H9 (cell line): ENCODE measurements at places on chromosomes 5 and 9.

- no peak for DNase-seq
Observed at GRCh38 chr9:87157366-87158031, 210.2 kb upstream of the GAS1 start.

DNA sequence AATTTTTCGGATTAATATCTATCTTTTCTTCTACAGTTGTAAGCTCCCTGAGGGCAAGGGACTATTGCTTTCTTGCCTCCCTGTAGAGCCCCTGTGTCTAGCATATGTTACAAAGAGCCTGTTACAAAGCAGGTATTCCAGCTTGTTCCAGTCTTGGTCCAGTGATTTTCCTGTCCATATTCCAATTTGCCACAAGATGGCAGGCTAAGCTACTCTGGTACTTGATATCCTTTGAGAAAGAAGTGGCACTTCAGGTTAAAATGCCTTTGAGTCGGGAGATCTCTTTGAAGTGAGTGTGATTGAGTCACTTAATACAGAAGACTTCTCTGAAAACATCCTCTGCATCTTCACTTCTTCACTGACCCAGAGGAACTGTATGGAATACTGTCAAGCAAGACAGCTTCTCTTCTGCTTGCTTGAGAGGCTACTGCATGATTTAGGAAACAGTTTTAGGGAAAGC lies 24.5 kb downstream of the CAVIN4 start:
- peak; percentile 60 for DNase-seq

- DNase-seq, result no peak
Observed at GRCh38 chr5:179244044-179244443, 101.2 kb downstream of the ADAMTS2 start.

- no peak for DNase-seq
Observed at GRCh38 chr5:3886524-3887451, 291.2 kb downstream of the IRX1 start.

- peak; percentile 12 for DNase-seq
Observed at GRCh38 chr9:134634667-134635230, 6.9 kb upstream of the COL5A1 start.

DNA sequence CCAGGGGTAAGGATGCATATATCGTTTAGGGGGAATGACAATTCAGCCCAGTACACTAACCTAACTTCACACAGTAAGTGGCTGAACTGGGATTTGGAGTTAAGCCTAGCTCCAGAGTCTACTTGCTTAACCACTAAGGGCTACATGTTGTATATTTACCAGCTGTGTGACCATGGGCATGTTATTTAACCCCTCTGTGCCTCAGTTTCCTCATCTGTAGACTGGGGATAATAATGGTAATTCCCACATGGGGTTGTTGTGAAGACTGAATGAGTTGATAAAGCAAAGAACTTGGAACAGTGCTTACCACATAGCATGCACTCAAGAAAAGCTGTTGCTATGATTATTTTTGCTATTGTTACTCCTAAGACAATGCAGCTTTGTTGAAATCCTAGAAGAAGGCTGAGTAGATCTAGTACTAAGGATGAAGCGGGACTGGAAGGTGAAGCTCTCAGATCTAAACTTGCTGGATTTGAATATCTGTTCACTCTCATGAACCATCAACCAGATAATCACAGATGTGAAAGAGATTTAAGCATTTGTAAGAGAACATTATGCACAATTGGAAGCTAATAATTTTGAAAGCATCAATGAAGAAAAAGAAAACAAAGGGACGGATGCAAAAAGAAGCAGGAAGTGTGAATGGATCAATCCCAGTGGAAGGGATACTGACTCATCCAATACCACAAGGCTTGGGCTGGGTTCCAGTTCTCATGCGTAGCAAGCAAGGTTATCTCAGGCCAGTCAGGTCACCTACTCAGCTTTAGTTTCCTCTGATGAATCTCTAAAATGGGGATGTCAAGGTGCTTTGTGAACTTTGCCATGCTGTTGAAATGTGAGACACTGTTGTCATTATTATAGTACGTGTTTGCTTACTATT lies 78.5 kb upstream of the TBC1D2 start:
- DNase-seq, result no peak

- DNase-seq, result no peak
Observed at GRCh38 chr5:58040044-58040443, 419.8 kb downstream of the PLK2 start.

DNA sequence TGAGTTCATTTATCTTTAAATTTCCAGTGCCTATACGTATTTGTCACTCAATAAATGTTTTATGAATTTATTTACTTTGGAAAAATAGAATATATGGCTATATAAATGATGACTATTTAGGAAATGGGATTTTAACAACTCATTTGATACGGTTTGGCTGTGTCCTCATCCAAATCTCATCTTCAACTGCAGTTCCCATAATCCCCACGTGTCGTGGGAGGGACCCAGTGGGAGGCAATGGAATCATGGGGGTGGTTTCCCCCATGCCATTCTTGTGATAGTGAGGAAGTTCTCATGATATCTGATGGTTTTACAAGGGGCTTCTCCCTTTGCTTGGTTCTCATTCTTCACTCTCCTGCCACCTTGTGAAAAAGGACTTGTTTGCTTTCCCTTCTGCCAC lies 187.6 kb upstream of the EFNA5 start:
- DNase-seq, result no peak

GRCh38 chr5:42756606-42757601 lies at the start of gene CCDC152:
Gene CCDC152, plus strand, starts transcription at chr5:42756818. Its CDS starts 2,304 bp downstream, at chr5:42759122.
- DNase-seq, result peak; percentile 85

- DNase-seq, result no peak
Observed at GRCh38 chr5:125277494-125278154, 531.2 kb upstream of the ZNF608 start.
